ENCODE measurements at places on chromosomes 6 and 20. TPM values are rescaled to one million over a fixed set of nuclear protein-coding genes. Genes with fewer than 3 reads are reported as not detected.
A peak's percentile ranks its signal among the peaks of the same experiment; 100 is the strongest.

DNA sequence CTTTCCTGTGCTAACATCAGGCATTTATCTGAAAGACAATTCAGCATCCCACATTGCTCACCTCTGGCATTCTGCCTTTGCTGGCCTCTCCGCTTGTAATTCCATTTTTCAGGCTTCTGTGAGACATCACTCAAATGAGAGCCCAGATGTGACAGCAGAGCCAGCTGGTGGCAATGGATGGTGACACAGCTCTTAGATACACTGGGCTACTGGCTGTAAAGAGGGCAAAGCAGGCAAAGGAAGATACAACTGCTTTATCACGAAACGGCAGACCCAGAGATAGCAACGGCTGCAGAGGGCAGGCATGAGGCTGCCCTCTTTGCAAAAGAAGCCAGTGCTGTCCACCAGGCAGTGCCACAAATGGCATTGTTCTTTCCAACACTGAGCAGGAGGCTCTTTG is 329.8 kb downstream of the KIF16B start:
- no peak for DNase-seq

The LAMA2 gene
- 31.1 TPM for total RNA-seq

DNA sequence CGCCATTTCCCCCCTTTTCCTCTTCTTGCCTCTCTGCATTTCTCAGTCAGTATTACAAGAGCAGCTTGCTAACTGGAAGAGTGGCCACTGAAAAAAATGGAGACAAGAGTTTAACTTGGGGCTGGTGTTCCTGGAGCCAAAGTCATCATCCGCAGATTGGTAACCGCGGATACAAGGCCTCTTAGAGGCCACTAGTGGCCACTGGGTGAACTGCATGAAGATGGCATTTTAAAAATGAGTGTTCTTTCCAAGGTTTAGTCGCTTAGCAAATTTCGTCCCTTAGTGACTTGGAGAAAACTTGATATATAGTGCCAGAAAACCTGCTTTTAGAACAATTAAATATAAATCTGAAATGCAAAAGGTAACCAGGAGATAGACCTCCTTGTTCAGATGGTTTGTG is 4.8 kb downstream of the F13A1 start:
- peak; percentile 58 for DNase-seq

- DNase-seq: no peak
Measured at GRCh38 chr6:8557014-8557748, 121.8 kb upstream of the SLC35B3 start.

The ZC3H12D gene
- total RNA-seq: not detected

The TTK gene
- 16.7 TPM for total RNA-seq

DNA sequence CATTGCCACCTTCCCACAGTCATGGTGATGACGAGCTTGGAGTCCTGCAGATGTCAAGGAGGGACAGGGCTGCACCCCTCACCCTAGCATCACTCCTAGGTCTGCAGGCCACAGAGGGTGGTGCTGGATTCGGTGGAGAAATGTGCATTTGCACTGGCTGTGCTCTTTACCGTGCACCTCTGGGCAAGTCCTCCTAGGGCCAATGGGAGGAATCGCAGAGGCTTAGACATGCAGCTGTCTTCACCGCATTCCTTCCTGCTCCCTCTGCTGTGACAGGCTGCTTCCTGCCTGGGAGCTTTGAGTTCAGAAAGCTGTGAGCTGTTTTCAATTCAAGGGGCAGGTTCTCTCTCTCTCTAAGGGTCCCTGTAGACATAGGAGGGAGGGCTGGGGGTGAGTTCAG is 85.1 kb downstream of the EDN3 start:
- DNase-seq: no peak

DNA sequence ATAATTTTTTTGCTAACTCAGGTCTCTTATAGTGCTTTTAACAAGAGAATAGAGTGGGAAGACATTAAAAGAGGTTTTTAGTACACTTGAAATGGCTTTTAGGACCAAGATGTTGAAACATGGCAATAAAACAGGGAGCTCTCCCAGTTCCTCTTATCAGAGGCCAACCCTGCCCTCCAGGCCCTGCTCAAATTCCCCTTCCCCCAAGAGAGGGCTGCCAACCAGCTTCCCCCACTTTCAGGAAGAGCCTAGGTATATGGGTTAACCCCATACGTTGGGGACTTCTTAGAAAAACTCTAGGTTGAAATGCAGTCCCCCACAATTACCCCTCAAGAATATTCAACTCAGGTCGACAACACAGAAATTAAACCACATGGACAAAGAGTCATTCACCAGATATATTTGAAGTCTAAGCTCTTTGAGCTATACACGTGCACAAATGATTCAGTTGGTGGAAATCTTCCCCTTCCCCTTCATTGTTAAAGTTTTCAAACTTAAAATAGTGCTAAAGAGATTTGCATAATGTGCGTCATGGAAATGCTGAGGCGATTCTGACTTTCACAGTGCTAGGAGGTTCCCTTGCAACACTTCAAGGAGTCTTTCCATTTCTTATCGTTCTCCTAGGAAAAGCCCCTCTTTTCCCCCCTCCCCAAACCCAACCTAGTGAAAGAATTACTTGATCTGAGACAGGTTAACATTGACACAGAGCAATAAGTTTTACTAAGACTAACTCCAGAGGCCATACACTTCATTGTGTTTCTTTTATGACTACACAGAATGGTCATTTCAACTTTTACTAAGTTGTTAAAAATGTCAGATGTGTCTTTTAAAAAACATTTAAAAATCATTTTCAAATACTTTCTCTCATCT is 49.8 kb upstream of the ENPP5 start:
- DNase-seq: no peak

GRCh38 chr6:139073118-139073517 is 44.6 kb downstream of the ABRACL start:
- no peak for DNase-seq

DNA sequence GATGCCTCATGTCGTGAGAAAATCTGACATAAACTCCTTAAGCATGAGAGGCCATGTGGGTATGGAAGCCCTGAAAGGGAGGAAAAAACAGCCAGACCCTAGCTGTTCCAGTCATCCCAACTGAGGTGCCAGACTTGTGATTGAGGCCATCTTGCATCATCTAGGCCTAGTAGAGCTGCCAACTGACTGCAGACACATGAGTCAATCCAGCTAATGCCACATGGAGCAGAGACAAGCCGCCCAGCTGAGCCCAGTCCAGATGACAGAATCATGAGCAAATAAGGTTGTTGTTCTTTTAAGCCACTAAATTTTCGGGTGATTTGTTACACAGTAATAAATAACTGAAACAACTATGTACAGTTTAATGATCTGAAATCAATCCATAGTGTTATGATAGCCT is 680.9 kb downstream of the MAFB start:
- peak; percentile 26 for DNase-seq

- no peak for DNase-seq
Measured at GRCh38 chr6:39576556-39577303, 148.5 kb downstream of the KIF6 start.

- DNase-seq: no peak
Measured at GRCh38 chr6:64041373-64041772, 405.8 kb downstream of the PHF3 start.

- no peak for DNase-seq
Measured at GRCh38 chr20:17933711-17934110, 34.9 kb downstream of the SNX5 start.

- peak; percentile 7 for DNase-seq
Measured at GRCh38 chr6:89527634-89528033, 94.7 kb downstream of the ANKRD6 start.

The TREML2 gene
- not detected for total RNA-seq

The RARS2 gene
- total RNA-seq: 38.7 TPM

- peak; percentile 3 for DNase-seq
Measured at GRCh38 chr6:69164564-69165229, 529.6 kb downstream of the ADGRB3 start.

DNA sequence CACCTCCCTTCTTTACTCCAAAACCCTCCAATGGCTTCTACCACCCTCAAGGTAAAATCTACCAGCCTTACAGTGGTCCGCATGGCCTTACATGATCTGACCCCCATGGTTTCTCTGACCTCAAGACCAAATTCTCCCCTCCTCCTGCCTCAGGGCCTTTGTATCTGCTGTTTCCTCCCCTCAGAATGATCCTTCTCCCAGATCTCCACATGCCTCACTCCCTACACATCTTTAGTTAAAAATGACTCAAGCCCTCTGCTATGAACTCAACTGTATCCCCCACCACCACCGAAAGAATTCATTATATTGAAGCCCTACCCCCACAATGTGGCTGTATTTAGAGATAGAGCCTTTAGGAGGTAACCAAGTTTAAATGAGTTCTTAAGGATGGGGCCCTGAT is 4.1 kb downstream of the SLC23A2 start:
- DNase-seq: no peak

GRCh38 chr20:48211238-48211637 is 426.0 kb upstream of the SULF2 start:
- no peak for DNase-seq

Measured in GM23248 (cell line).